ENCODE measurements at places on chromosomes 13 and 19.

DNA sequence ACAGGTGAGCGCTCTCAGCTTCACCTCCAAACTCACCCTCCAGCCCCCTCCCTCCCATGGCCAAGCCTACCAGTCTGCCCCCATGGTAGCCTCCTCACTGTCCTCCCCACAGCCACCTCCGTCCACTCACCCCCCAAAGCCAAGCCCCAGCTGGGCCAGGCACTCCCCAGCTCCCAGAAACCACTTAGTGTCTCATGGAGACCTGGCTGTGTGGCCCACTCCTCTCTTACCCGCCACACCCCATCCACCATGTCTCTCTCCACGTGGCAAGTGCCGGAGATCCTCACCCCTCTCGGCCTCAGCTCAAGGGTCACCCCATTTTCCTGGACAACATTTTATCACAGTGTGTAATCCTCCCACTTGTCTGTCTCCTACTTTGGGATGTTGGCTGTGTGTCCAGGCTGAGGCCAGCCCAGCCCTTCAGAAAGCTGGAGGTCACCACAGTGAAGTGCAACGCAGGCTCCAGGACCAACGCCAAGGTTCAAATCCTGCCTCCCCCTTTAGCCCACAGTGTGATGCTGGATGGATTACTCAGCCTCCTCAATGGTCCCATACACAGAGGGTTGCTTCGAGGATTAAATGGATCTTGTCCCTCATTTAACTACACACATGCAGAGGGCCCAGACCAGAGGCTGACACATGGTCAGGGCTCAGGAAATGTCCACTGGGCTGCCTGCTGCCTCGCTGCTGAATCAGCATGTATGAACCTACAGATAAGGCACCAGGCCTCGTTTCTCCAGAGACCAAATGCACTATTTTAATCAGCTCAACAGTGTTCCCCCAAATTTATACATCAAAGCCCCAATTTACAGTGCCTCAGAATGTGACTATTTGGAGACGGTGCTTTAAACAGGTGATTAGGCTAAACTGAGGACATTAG, 71.3 kb downstream of the CEBPG start:
- DNase-seq: no peak

- no peak for DNase-seq
Observed at GRCh38 chr13:64925727-64926126, 2304.4 kb downstream of the PCDH9 start.

DNA sequence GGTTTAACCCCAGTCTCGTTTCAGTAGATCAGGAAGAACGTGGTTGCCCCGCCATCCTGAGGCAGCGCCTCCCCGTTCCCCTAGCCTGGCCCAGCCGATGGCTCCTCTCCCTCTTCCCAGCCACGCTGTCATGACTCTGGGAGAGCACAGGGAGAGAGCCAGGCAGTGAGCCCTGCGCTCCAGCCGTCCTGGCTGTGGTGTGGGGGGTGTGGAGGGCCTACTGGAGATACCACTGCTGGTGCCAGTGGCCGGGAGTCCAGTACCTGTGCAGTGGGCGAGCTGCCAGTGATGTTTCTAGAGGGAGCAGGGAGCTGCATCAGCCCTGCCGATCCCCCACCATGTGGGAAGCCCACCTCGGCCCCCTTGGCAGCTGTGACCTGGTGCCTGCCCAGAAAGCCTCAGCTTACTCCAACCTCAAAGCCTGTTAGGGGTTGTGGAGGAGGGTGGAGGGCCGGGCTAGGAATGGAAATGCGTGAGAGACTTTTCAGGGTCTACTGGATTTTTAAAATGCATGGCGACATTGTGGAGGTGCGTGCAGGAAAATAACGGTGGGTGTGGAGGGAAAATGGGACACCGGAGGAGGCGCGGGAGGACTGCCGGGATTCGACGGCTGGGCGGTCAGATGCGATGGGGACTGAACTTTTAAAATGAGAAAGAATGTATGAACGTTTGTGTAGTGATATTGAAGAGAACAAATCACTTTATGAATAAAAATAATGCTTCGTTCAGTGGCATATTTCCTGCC, 4.9 kb downstream of the TEX29 start:
- no peak for DNase-seq

GRCh38 chr13:95564733-95565291, 12.3 kb downstream of the CLDN10 start:
- DNase-seq: no peak

- DNase-seq: no peak
Observed at GRCh38 chr13:37632294-37632693, 33.7 kb upstream of the POSTN start.

DNA sequence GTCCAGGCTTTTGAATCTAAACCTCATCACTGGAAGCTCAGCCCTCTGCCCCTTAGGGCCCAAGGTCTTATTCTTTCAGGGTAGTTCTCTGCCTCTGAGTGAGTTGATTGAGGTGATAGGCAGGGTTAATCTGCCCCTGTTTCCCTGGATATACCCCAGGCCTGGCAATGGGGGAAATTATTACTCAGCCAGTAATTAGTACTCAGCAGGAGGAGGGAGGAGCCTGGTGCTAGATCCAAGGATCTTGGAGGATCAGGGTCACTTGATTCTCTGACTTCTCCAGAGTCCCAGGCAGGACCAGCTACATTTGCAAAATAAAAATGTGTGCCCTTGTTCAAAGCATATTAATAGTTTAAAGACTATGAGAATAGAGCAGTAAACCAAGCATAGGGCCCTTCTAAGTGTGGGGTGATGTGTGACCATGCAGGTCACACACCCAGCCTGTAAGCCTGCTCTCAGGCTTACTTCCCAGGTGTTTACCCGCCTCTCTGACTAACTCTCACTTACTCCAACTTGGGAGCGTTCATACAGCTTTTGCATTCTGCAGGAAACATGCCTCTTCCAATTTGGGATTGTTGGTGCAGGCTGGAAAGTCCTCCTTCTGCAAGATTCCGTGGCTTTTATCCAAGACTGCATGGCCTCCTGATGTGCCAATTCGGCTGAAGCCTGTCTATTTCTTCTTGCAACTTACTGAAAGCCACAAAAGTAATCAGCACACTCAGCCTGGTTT, 7.9 kb upstream of the STK24 start:
- DNase-seq: no peak

GRCh38 chr13:28557725-28558520, 63.0 kb upstream of the FLT1 start:
- DNase-seq: no peak

- DNase-seq: no peak
Observed at GRCh38 chr13:52399708-52400107, 6.3 kb downstream of the THSD1 start.
